ENCODE measurements at places on chromosomes 12 and 14.

- DNase-seq, result no peak
Observed at GRCh38 chr12:124438437-124439056, 128.9 kb downstream of the NCOR2 start.

DNA sequence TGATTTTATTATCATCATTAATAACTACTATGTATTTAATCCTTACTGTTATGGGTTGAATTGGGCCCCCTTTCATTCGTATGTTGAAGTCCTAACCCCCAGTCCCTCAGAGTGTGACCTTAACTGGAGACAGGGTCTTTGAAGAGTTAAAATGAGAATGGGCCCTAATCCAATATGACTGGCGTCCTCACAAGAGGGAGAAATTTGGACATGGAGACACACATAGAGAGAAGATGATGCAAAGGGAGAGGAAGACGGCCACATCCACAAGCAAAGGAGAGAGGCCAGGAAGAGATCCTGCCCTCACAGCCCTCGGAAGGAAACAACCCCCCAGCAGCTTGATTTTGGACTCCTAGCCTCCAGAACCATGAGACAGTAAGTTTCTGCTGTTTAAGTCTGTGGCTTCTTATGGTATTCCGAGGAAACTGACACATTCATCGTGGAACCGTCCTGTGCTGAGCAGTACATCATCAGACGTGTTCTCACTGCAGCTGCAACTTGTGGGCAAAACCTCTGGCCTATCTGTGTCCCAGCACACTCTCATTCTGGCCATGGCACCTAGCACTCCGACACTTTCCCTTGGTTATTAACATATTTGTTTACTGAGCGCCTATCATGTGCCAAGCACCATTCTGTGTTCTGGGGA, 127.6 kb downstream of the SLC38A6 start:
- no peak for DNase-seq

GRCh38 chr12:123487428-123487827, 29.5 kb downstream of the SNRNP35 start:
- DNase-seq, result no peak

GRCh38 chr12:51951843-51952722, 584 bp downstream of the ACVR1B start:
- DNase-seq, result no peak

DNA sequence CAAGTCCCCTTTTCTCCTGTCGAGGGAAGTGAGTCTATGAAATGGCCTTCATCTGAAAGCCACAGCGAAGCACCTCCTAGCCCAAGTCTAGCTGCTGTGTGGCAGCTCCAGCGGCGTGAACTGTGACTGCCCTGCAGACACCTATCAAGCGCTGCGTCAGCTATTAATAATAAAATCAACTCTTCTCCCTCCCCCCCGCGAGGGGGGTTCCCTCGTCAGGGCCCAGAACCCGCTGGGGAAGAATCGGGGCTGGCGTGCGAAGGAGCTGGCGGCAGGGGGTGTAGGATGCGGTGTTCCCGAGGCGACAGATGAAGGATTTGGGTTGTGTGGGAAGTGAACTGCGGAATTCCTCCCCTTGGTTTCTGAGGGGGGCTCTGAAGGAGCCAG, 662 bp upstream of the ATP2A2 start:
- DNase-seq, result no peak

DNA sequence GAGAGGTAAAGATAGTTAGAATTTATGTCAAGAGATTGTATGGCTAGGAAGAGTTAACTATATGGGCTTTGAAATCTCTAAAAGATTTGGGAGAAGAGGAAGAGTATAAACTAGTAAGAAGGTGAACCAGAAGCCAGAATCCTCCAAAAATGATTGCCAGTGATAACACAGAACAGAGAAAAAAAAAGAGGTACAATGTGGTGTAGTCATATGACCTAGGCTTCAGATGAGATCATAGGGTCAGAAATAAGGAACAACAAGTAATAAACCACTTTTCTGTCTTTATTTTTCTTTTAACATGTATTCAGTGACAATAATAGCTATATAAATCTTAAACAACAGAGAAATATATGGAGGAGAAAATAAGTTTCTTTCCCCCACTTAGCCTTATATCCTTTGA, 2.0 kb upstream of the NECAP1 start:
- no peak for DNase-seq

- no peak for DNase-seq
Observed at GRCh38 chr14:86575141-86575540, 1045.2 kb downstream of the FLRT2 start.

DNA sequence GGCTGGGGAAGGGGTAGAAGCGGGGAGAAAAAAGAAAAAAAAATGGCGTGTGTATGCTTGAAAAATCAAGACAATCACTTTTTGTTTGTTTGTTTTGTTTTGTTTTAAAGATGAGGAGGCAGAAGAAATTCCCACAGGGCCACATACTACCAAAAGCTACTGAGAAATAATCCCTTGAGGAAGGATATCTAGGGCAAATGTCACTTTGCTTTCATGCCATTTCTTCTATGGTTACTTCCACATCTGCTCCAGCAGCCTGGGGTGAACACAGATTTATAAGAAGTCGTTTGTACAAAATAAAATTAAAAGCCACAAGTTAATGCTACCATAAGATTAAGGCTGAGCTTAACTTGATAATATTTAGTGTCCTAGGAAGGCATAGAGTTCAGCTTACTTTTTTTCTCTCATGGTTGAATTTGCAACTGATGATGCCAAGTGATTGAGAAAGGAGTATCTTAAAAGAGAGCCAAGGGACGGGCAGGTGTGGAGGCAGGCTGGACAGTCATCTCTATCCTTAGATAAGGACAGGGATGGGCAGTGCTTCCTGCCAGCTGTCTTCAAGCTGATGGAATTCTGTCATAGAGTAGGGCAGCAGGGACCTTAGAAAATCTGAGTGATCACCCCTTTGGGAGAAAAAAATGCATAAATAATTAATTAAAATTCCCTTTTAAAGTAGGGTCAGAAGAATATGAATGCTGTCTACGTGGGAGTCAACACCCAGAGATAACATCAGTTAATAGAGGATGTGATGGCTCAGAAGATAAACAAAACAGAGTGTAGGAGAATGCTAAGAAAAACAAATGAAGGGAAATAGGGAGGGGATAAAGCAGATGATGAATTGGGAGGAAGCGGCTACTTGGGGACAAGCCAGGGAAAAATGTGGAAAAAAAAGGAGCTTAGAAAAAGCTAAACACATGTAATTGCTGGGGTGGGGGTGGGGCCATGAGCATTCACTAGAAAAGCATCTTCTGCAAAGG, 57.1 kb downstream of the DYRK2 start:
- no peak for DNase-seq

DNA sequence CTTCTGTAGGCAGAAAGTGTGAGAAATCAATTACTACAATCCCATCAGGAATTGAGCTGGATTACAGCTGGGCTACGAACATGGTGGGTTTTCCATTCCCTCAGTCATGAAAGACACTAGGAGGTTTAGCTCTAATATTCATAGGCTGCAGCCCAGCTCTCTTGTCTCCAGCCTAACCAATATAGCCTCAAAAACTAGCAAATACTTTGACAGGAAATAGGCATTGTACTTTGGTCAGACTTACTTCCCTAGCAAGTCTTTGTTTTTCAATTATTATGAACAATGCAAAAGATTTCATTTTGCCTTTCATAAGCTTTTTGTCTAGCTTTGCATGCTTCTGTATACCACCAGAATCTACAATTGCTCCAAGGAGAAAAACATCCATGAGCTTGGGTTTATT, 296.2 kb downstream of the GPHN start:
- DNase-seq, result no peak

GRCh38 chr12:11510671-11511070, 115.3 kb upstream of the PRB2 start:
- no peak for DNase-seq

- DNase-seq, result peak; percentile 44
Observed at GRCh38 chr14:105281371-105282097, 19.3 kb downstream of the BRF1 start.

GRCh38 chr12:118102609-118103008, 1.2 kb downstream of the VSIG10 start:
- no peak for DNase-seq

DNA sequence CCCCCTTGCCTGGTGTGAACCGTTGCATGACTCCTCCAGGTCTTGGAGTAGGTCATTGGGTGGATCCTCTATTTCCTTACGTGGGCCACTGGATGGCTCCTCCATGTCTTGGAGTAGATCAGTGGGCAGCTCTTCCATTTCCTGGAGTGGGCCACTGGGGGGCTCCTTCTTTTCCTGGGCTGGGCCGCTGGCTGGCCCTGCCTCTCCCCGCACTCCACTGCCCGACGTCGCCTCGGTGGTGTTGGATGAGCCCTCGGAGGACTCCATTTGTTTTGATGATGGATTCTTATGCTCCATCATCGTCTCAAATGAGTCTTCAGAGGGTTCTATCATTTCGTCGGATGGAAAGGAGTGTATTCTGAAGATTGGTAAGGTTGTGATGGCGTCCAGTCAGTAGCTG, 19.1 kb downstream of the RTL1 start:
- no peak for DNase-seq

DNA sequence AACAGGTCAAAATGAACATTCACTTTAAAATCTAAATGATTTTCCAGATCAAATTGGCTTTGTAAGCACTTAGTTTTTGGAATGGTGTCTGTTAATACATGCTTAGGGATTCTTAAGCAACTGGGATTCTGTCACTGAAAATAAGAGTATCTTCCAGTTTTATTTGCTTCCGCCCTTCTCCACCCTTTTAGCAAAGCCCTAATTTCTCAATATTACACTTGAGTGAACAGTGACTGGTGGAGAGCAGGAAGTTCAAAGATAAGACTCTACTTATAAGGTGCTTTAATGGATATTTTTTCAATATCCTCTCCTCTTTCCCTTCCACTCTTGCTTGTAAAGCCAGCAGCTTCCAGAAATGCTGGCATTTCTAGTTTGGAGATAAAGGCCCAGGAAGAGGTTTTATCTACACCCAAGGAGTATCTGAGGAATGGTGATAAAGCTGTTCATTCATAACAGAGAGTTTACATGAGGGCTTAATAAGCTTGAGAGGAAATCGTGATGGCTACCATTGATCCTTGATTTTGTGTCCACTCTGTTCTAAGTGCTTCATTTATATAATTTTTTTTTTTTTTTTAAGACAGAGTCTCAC, 265.9 kb upstream of the PRICKLE1 start:
- no peak for DNase-seq

DNA sequence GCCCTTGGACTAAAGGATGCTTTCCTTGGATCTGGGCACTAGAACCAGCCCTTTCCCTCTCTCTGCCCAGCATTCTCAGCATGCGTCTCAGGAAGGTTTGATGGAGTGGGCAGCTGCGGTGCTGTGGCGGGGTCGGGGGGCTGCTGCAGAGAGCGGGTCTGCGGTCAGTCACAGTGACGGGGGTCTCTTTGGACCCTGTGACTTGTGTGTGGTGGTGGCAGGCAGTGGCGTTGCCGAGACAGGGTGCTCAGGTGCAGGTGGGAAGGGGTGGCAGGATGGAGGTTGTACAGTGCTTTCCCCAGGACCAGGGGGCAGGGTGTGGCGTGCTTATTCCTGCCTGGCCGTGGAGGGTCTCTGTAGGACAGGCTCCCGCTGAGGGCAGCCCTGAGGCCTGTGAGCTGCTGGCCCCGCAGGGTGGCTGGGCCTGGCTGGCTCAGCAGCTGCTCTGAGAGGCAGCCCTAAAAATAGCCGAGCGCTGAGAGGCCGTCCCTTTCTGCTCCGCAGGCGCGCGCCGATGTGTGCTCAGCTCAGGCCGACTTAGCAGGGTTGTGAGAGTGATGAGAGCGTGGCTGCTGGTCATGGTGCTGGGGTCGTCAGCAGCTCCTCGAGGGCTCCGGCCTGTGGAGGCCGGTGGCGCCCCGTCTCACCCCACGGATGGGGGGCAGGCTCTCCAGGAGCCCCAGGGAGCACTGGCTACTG, 9.7 kb downstream of the PACS2 start:
- no peak for DNase-seq

DNA sequence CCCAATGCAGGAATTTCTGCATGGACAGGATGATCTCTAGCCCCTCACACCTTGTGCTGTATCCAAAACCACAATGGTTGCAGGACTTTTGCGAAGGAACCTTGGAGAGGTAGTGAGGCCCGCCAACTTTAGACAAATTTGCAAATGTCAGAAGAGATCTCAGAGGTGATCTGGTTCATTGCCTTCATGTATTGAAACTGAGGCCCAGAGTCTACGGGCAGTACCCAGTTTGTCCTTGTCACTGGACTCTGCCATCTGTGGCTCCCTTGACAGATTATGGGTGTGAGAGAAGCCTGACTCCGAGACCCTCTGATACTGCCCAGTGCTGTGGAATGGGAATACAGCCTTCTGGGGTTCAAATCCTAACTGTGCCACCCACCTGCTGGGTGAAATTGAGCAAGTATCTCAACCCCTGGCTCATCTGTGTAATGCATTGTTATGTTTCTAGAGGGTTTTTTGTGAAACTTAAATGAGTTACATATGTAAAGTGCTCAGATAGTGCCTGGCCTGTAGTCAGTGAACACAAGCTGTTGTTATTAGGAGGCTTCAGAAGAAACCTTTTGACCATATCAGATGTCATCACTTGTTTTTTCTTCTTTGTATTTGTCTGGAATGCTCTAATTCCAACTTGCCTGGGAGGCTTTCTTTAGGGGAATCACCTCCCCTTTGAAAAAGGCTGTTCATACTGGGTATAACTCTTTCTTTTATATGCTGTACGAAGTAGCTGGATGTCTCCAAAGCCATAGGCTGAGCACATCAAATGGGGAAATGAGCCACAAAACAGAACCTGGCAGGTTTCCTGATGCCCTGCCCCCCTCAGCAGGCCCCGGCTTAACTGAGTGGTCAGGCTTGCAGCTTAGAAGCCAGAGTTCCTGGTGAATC, 71.4 kb upstream of the SRSF5 start:
- no peak for DNase-seq

- no peak for DNase-seq
Observed at GRCh38 chr12:44640427-44641190, 235.5 kb downstream of the NELL2 start.

DNA sequence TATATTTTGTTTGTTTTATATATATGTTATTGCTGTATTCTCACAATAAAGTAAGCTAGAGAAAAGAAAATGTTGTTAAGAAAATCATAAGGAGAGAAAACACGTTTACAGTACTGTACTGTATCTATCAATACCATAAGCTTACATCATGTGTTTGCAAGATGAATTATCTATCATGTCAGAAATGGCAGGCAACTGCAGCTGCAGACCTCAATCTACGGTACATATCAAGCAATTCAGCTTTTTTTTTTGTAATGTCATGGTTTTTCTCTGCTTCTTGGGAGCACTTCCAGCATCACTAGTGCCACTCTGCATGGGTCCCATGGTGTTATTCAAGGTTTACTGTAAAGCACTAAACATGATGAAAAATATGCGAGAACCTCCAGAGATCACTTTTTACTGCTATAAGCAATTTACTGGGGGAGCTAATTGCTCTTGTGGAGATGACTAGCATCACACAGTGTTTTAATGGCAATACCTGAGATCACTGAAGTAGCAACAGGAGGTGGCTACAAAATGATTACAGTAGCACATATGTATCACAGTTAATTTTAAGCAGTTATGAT, 9.0 kb upstream of the KRT2 start:
- no peak for DNase-seq

GRCh38 chr14:104333646-104334423, 195.4 kb downstream of the KIF26A start:
- no peak for DNase-seq

GRCh38 chr12:6613015-6613775, 6.0 kb upstream of the CHD4 start:
- DNase-seq, result peak; percentile 71

Measured in Jurkat, Clone E6-1 (cell line).